ENCODE measurements at places on chromosomes 5 and 9.

DNA sequence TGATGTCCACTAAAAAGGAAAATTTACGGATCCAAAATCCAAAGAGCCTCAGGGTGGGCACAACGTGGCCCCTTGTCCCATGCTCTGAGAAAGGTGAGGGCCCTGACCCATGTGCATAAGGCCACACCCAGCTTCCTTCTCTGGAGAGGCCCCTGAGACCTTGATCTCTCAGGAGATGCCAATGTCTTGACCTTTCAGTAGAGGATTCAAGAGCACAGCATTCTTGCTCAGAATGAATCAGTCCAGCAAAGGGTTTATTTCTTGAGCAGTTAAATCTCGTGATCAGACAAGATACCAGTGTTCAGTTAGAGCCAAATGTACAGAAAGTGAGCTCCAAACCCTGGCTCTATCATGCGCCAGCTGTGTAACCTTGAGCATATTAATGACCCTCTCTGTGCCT is 115.9 kb upstream of the DAPK1 start:
- DNase-seq = no peak

DNA sequence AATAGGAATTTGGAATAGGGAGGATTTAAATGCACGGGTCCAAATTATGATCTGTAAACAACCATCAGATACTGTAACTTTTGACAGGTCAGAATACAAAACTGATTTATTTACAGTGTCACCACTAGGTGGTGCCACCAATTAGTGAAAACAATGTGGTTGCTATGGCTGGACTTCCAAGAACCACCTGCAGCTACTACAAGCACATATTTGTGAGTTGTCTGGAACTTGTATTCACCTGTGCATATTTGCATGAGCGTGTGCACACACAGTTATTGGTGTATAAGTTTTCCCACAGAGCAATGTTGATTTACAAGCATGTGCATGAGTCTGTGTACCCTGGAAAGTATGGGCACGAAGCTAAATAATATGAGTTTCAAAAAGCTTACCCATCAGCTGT is 3.0 kb upstream of the HRCT1 start:
- peak; percentile 20 for DNase-seq

DNA sequence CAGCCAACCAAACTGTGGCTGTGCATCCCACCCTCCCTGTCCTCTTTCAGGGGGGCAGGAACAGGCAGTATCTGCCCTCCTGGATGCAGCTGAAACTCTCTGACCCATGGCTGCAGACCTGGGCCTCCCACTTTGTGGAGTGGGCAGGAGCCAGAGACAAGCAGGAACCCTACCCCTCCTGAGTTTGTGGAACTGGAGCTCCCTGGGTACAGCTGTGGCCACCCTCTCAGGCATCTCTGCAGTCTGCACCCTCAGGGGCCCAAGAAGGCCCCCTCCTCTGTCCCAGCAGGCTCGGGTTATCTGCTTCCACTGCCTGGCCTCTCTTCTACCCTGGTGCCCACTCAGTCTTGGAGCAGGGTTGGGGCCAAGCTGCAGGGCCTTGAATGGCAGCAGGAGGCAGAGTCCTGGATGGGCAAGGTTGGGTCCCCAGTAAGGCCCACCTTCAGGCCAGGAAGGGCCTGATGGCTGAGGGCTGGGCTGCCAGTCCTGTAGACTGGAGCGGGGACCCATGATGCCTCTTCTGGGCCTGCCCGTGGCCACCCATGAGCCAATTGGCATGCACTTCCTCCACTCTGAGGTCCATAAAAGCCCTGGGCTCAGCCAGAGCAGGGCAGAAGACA is 619.9 kb downstream of the KIF4B start:
- DNase-seq = no peak

- DNase-seq = no peak
These were observed 319.9 kb downstream of the SPOCK1 start for GRCh38 chr5:137179203-137179602.

GRCh38 chr9:101791533-101791932 is 53.1 kb upstream of the GRIN3A start:
- DNase-seq = no peak

DNA sequence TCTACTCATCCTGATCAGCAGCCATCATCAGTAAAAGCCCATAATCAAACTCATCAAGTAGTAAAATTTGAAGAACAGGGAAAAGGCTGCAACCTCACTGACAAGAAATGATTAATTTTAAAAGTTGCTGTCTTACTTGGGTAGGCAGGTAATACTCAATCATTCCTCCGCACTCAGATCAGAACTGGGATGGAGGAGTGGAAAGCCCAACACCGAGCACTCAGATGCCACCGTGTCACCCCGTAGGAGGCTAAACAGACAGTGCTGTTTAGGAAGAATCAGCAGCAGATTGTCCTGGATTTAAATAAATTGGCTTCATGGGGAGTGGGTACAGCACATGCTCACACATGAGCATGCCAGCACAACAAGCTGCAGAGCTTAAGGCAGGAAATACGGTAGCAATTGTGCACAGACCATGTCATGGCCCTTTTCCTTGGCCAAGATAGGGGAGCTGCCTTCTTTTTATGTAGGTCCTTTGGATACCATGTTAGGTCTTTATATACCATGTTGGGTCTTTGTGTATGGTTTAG is 92.6 kb upstream of the CDH6 start:
- DNase-seq = no peak

GRCh38 chr9:34197756-34198711 is 19.2 kb downstream of the UBAP1 start:
- DNase-seq = no peak
